ENCODE measurements at places on chromosomes 7 and 10.

DNA sequence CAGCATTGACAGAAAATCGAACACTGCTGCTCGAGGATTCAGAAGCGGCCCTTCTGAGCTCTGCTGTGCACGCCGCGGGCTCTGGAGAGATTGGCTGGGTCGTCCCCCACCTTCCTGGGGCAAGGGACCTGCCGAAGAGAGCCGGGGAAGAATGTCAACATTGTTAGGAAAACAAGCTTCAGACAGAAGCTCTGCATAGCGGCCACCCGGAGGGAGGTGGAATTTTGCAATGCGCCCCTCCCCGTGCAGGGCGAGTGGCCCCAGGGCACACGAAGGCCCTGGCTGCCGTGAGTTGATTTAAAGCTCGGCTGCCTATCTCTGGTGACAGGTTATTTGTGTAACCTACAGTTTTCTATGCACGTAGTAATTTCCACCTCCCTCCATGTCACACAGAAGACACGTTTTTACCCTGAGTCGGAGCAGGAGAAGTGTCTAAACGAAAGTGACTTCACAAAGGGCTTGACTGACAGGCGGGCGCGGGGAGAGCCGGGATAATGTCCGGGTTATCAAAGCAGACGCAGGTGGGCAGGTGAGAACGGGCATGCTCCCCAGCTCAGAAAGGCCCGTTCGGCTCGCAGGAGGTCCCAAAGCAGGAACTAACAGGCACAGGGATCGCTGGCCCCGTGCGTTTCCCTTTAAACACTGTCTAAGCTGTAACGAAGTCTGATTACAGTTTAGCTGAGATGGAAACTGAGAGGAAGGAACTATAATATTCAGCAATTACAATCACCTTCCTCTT is 84.6 kb downstream of the PDGFA start:
- DNase-seq, result no peak

DNA sequence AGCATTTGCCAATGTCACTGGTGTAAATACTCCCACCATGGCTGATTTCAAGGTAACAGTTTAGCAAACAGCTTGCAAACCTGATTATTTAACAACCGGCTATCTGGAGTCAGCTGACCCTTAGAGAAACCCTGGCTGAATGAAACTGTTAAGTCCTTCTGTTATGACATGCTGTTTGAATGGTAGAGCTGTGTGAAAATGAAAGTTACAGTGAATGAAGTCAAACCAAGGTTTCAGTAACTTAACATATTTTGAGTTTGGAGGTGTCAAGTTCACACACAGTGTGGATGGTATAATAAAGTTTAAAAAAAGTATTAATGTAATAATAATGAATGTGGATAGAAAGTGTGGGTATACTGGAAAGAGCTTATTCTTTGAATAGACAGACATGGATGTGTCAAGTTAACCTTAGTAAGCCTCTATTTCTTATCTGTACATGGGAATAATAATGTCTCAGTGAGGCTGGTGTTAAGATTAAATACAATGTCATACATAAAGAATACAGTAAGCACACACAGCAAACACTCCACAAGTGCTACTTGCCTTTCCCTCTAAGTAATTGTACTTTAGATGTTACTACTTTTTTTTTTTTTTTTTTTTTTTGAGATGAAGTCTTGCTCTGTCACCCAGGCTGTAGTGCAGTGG is 150.4 kb downstream of the TAX1BP1 start:
- DNase-seq, result no peak

- no peak for DNase-seq
Observed at GRCh38 chr7:47179812-47180515, 401.9 kb downstream of the TNS3 start.

DNA sequence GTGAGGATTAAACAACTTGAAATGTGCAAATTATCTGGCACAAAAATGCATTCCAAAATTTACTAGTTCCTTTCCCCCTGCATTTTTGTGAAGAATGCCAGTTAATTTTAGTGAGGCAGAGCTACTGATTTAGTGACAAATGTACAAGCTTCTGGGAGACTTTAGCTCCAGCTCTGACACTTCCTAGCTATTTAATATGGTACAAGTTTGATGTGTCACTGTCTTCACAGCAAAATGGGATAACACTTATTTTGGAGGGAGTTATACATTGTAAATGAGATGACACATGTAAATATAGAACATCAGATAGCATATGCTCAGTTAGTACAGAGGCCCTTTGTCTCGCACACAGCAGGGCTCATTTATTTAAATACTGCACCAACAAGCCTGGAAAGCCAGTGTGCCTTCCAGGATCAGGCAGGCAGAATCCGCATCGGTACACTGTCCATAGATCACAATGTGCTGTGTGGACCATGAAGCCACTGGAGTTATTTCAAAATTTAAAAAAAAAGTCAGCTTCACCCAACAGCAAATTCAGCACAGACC is 48.7 kb downstream of the ELMO1 start:
- DNase-seq, result no peak

- no peak for DNase-seq
Observed at GRCh38 chr10:95312986-95313495, 22.2 kb upstream of the PDLIM1 start.

DNA sequence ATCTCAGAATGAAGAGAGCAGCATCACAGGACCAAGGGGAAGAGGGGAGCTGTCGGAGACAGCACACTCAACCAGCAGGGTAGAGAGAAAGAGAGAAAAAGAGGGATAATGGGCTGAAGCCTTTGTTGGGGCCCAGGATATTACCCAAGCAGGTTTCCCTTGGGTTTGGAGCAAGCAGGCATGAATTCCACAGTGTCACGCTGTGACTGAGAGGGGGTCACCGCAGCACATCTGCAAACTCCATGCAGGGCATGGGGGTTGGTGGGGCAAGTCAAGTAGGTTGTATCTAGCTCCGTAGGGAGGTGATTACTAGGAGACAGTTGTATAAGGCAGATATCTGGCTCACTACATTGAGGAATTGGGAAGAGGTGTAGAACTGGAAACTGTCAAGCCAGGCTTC is 42.2 kb upstream of the SEMA3E start:
- no peak for DNase-seq

GRCh38 chr10:72954596-72955554 is at the start of gene PLA2G12B:
PLA2G12B (minus strand) TSS chr10:72954806; CDS start chr10:72954685, 121 bp downstream.
- no peak for DNase-seq

DNA sequence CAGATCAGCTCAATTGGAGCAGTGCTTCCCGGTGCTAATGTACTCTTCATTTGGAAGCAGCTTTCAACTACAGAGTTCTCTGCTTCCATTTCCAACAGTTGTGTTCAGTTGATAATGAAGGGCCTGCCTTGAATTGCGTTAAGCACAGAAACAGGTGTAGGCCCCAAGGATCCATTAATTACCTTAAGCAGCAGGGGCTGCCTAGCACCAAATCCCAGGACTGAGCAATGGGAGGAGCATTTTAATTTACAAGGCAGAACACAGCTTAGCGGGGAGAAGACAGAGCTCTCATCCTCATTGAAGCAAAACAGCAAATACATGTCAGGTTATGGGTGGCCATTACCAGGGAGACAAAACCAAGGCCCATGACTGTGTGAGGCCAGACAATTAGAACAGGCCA is 349.6 kb downstream of the TFEC start:
- DNase-seq, result no peak

DNA sequence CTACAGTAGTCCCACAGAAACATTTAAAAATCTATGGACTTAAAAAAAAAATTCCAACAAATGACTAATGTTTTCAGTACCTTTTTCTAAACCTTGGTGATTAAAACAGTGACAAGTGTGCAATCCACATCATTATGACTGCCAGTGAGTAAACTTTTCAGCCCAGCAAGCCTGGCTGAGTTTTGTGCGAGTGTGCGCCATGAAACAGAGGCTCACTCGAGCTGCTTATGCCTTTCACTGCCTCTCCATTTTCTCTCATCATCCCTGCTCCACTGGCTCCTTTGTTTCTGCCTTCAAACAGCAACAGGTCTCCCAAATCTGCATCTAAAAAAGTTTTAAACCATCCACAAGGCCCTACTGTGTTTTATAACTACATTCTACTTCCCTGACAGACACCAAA is 105.8 kb downstream of the USP6NL start:
- DNase-seq, result no peak

DNA sequence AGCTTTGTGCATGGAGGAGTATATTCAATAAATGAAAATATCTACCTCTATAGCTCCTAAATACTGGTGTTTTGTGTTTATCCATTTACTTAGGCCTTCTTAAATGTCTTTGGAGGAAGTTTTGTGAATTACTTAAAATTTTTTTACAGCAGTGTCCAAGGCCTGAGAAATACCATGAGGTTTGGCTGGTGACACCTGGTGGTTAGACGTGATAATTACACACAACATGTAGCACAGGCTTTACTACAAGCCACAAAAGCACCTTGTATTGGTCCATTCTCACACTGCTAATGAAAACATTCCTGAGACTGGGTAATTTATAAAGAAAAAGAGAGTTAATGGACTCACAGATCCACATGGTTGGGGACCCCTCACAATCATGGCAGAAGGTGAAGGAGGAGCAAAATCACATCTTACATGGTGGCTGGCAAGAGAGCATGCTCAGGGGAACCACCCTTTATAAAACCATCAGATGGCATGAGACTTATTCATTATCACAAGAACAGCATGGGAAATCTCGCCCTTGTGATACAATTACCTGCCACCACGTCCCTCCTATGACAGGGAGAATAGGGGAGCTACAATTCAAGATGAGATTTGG is 20.6 kb downstream of the HYAL4 start:
- DNase-seq, result no peak

DNA sequence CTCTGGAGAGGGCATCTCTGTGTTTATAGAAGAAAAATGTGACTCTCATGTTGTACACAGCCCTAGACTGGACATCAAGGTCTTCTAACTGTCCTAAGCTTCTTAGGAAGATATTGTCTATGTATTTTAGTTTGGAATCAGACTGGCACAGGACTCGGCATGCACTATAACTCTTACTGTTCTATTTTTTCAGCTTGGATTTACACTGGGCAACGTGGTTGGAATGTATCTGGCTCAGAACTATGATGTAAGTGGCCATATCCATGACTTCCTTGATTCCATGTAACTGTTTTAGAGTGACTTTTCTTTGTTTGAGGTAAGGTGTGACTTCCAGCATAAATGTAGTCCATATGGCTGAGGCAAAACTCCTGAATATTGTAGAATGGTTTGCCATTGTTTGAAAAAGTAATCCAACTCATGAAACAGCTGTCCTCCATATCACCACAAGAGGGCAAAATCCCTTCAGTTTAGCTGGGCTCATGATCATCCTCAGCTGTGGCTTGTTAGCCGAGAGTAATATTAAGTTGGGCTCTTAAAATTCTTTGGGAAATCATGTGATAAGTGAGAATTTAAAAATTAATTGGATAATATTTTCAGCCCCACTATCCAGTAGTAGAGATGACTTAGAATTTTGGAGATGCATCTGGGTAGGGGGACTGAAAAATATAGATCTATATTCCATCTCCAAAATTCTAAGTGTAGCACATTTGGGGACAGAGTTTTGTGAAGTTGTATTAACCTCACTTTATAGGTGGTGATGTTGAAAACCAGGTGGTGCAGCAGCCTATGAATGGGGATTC is 10.4 kb downstream of the STMP1 start:
- DNase-seq, result no peak

GRCh38 chr7:93799750-93800357 is 90.7 kb downstream of the TFPI2 start:
- DNase-seq, result no peak

- DNase-seq, result no peak
Observed at GRCh38 chr7:147296986-147297385, 1180.4 kb downstream of the CNTNAP2 start.

DNA sequence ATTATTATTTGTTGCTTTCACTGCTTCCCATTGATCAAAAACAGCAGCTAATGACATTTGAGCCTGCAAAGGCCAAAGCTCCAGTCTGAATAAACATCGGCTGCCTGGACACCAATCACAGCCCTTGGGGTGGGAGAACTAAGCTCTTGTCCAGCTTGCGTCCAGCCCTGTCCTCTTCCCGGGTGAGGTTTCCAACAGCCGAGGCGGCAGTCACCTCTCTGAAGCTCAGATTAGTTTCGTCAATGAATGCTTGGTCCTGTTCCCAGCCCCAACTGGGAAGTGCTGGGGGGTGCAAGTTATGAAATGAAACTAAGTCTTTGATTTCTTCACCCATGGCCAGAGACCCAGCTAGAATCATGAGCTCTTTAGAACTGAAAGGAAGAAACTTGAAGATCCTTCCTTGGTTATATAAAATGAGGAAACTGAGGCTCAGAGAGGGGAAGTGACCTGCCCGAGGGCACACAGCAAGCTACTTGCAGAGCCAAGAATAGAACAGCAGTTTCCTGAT is 114.0 kb upstream of the TCF7L2 start:
- no peak for DNase-seq

DNA sequence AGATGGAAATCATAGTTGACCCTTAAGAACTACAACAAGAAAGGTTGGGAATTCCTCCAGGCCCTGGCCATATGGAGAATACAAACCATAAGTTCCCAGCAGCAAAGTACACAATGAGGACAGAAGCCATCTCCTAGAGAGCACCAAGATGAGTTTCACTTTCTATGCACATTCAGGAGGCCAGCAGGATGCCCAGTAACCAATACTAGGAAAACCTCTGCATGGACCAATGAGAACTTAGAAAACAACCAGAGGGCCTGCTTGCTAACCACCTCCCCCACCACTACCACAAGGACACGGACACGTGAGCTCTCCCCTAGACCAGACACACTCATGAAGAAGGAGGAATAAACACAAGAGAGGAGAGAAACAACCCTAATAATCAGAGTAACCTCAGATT is 56.3 kb downstream of the IFIT5 start:
- no peak for DNase-seq

GRCh38 chr10:31619531-31620061 is 300.6 kb downstream of the ZEB1 start:
- DNase-seq, result no peak

DNA sequence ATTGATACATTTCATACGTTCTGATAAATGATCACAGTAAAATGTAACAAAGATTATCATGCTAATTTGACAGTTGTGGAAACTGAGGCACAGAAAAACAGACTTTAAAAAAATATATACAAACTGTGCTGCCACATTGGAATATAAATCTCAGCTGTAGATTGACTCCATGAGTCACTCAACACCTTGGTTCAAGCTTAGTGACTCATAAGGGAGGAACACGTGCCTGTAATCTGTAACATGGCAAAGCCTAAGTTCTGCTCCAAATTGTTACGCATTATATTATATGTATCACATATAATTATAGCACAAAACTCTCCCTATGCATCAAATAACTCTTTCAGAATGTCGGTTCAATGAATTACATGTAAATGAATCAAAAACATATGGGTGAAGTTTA is 1047.5 kb downstream of the GATA3 start:
- no peak for DNase-seq

GRCh38 chr7:73449422-73449821 is 15.8 kb downstream of the FZD9 start:
- DNase-seq, result no peak

GRCh38 chr7:128878226-128879105 is 15.8 kb downstream of the ATP6V1F start:
- DNase-seq, result no peak

GRCh38 chr10:82980321-82980720 is 1105.3 kb downstream of the NRG3 start:
- no peak for DNase-seq
